Tibial nerve (tissue), 4 donors: ENCODE measurements at places on chromosomes 16 and 17. TPM values are rescaled to one million over a fixed set of nuclear protein-coding genes. Genes with fewer than 3 reads are reported as not detected.

GRCh38 chr17:67671493-67671892 lies 46.2 kb upstream of the NOL11 start:
- no peaks in the 10 kb centered on the region for H3K36me3 ChIP-seq
- no peaks in the 10 kb centered on the region for H3K27me3 ChIP-seq
- no peaks in the 10 kb centered on the region for H3K4me1 ChIP-seq
- DNase-seq: no peak

CD7 gene
- not detected for total RNA-seq

DNA sequence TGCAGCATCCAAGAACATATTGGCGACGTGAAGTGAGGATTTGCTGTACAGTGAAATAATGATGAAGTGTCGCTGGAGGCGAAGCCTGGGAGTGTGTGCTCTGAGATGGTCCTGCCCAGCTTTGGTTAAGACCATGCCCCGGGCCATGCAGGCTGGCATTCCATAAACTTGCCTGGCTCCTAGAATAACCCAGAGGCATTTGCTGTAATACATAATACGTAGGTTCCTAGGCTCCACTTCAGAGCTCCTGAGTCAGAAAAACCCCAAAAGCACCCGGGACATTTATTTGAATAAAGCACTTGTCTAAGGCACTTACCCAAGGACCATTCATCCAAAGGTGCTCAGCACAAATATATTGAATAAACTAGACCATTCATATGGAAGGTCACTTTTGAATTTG lies 279.3 kb downstream of the ABCC12 start:
- no peak for DNase-seq

ABCC6 gene
- total RNA-seq: 7.0 TPM

ADAM11 gene
- 0.44 TPM for total RNA-seq

GRCh38 chr17:20279631-20280030 lies 187.7 kb downstream of the LGALS9B start:
- H3K4me1 ChIP-seq: no peaks in the 10 kb centered on the region
- no peak overlapping the region for H3K27ac ChIP-seq
- no peaks in the 10 kb centered on the region for H3K27me3 ChIP-seq
- no peaks in the 10 kb centered on the region for H3K36me3 ChIP-seq
- no peak overlapping the region for H3K4me3 ChIP-seq

GRCh38 chr16:48444574-48444973 lies 59.4 kb upstream of the SIAH1 start:
- H3K4me3 ChIP-seq: no peak overlapping the region
- H3K27me3 ChIP-seq: no peaks in the 10 kb centered on the region
- no peak for DNase-seq
- no peak overlapping the region for H3K27ac ChIP-seq

C17orf58 gene
- 2.9 TPM for total RNA-seq

DNA sequence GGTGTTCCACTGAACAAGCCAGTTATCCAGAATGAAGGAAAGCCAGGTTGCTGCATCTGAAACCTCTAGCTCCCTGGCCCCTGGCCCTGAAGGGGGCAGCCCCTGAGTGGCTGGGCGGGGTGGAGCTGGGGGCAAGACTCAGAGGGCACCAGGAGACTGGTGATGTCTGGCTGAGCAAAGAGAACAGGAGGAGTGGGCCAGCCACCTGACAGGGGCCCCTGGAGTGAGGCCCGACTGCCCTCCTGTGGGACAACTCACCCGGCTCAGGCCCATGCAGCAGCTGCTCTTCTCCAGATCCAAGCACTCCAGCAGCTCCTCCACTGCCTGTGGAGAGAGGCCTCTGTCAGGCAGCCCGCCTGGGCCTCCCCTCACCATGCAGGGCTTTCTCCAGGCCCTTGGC lies 60.4 kb downstream of the PIPOX start:
- H3K27me3 ChIP-seq: no peaks in the 10 kb centered on the region
- H3K27ac ChIP-seq: no peak overlapping the region
- no peak overlapping the region for H3K4me3 ChIP-seq
- H3K36me3 ChIP-seq: peaks cover 36% of the 10 kb centered on the region
- DNase-seq: no peak
- H3K4me1 ChIP-seq: no peaks in the 10 kb centered on the region
